ENCODE measurements at places on chromosomes 6 and 20. TPM values are rescaled to one million over a fixed set of nuclear protein-coding genes. Genes with fewer than 3 reads are reported as not detected.

Gene OVOL2
- not detected for polyA plus RNA-seq

Gene RPS6KA2
- 4.5 TPM for polyA plus RNA-seq

Gene PLA2G7
- 1.8 TPM for polyA plus RNA-seq

Gene THBD
- polyA plus RNA-seq = 2.9 TPM

Gene LY6G6D
- polyA plus RNA-seq = not detected

Gene GINS1
- 0.17 TPM for polyA plus RNA-seq

Gene RAET1G
- not detected for polyA plus RNA-seq

Gene ARG1
- 965 TPM for polyA plus RNA-seq

GRCh38 chr6:25369036-25369432, 89.9 kb downstream of the CARMIL1 start:
- DNase-seq = no peak

- DNase-seq = peak; percentile 94
Measured at GRCh38 chr6:44245912-44246662, 814 bp upstream of the HSP90AB1 start.

GRCh38 chr20:64049060-64049877, at the start of gene SOX18:
TSS of gene SOX18 (minus strand) at chr20:64049639. CDS start at chr20:64049516, 123 bp downstream.
- DNase-seq = no peak

- no peak for DNase-seq
Measured at GRCh38 chr6:26170951-26171841, 84.0 kb downstream of the HFE start.

DNA sequence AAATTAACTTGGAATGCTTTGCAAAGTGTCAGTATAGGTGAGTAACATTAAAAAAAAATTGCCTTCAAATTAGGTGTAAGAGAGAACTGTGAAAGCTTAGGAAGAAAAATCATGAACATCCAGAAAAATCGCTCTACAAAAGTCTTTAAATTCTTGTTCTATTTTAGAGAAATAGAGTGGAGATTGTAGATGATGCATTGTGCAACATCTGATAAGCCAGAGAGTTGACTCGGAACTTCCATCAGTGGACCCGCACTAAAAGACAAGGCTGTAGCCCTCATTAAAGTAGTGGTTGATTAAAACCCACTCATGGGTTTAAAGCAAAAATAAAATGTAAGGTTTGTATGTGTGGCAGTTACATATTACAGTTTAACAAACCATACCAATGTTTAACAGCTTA, 35.8 kb downstream of the MAP3K4 start:
- no peak for DNase-seq

GRCh38 chr6:36314221-36315014, 22.3 kb downstream of the BNIP5 start:
- no peak for DNase-seq

DNA sequence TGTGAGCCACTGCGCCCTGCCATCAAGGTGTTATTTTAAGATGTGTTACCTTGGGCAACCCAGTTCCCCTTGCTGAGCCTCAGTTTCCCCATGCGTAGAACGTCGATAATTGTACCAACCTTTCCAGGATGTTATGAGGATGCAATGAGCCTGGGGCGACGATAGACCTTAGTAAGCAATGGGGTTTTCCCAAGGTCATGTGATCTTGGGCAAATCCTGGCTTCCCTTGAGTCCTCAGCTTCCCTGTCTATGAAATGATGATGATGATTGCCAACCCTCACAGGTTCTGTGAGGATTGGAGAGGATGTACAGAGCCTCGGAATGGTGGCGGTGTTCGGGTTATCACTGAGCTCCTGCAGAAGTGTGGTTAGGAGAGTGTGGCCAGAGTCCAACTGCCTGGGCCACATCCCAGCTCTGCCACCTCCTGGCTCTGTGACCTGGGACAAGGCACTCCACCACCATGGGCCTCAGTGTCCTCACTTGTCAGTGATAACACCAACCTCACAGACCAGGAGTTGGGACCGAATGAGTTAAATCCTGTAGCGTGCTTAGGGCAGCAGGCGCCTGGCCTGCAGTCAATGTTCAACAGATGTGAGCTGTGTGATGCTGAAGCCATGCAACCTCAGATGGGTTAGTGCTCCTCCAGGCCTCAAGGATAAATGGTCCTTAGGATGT, 23.4 kb downstream of the SIRPA start:
- DNase-seq = no peak

GRCh38 chr20:5821627-5822215, 71.5 kb downstream of the SHLD1 start:
- no peak for DNase-seq

GRCh38 chr6:90496258-90497016, 90.4 kb downstream of the MAP3K7 start:
- DNase-seq = no peak

DNA sequence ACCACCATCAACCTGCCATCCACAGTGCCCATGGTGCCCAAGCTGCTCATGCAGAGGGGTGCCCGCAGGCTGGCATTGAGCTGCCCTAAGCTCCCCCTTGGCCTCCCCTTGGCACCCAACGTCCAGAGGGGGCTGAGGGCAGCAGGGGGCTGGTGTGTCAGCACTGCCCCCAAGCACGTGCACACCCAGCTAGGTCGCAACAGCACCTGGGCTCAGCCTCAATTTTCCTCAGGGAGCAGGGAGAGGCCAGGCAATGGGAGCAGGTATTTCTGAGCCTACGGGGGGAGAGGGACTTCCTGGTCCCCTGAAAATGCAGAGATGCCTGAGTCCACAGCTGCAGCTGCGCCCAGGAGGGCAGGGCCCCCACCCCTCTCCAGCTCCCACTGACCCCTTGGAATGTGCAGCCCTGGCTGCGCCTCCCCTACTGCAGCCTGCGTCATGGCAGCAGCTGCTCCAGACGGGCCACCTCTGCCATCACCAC, 204.2 kb downstream of the ANKRD60 start:
- DNase-seq = no peak

- DNase-seq = no peak
Measured at GRCh38 chr6:142822383-142822782, 122.6 kb downstream of the HIVEP2 start.

DNA sequence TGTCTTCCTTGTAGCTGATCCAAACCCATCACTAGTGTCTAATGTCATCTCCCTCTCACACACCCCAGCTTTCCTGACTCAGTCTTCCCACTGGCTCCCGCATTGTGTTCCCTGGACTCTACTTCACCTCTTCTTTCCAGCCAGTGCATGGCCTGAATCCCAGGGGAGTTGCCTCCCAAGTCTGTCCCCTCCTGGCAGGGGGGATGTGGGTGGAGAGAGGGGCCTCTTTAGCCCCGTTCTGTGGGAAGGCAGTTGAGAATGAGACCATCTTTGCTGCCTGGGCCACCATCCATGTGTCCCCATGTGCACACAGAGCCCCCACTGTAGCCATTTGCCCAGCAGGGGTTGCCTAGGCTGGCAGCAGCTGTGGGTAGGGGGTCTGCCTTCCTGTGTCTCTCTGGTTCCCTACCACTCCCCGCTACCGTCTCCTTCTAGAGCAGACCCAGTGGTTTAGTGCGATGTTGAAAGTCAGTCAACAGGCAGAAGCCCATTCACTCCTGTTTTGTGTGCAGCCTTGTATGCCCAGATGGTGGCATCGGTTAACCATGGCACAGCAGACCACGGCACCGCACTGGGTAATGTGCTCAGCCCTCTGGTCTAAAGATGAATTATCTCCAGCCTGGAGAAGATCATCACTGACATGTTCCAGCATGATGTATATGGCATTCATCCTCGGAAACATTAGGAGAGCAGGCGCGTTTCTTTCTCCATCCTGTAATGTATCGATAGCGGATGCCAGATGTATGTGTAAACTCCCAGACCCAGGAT, 178.8 kb upstream of the SNX9 start:
- DNase-seq = no peak

DNA sequence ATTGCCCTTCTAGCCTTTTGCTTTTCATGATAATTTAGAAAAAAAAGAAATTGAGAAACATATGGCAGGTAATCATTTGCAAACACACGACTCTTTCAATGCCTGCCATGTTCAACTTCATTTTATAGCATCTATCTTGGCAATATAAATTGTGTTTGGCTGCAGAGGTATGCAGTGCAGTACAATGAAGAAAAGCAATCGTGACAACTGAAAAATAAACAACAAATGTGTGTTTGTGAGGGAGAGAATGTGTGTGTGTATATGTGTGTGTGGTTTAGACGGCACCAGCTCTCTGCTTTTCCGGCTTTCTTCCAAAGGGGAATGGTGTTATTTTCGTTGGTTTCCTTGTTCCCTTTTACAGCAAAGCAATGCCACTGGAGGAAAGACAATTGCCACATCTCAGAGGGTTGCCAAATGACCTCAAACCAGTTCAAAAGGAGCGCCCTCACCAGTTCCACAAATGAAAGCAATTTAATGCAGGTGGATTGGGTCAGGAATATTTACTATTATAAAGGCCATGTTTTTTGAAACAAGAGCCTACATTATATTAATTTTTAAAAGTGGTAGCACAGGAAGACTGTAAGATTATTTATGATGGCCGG, 587.2 kb downstream of the PRKN start:
- no peak for DNase-seq

DNA sequence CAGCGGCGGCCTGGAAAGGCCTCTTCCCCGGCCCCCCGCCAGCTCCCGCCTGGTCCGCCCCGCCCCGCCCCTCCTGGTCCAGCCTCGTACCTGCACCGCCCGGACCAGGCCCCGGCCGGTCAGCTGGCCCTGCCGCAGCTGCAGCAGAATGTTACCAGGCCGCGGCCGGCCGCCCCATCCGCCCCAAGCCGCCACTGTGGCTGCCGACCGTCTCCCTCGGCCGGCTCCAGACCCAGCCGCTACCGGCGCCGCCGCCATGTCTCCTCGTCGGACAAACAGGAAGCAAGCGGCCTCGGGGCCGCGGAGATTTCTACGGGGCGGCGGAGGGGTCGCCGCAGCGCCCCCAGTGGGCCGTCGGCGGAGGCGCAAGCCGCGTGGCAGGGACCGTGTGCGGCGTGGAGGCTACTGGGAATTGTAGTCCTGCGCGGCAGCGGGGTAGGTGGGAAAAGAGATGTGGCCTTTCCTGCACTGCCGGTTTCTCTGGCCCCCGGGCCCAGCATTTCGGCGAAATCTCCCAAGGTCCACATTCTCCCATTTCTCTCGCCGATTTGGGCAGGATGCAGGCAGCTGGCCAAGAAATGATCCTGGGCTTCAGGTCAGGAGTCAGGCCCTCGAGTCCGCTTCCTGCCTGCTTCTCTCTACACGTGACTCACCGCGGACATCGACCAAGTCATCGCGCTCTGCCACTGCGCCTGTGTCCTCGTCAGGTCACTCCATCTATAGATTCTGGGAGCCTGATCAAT, at the start of gene TRPC4AP:
TRPC4AP (minus strand) TSS at position 284 of the 743 bp plus-strand sequence; CDS start at position 258, 26 bp downstream.
- DNase-seq = peak; percentile 91

- no peak for DNase-seq
Measured at GRCh38 chr6:132188556-132189264, 212.6 kb downstream of the MOXD1 start.

DNA sequence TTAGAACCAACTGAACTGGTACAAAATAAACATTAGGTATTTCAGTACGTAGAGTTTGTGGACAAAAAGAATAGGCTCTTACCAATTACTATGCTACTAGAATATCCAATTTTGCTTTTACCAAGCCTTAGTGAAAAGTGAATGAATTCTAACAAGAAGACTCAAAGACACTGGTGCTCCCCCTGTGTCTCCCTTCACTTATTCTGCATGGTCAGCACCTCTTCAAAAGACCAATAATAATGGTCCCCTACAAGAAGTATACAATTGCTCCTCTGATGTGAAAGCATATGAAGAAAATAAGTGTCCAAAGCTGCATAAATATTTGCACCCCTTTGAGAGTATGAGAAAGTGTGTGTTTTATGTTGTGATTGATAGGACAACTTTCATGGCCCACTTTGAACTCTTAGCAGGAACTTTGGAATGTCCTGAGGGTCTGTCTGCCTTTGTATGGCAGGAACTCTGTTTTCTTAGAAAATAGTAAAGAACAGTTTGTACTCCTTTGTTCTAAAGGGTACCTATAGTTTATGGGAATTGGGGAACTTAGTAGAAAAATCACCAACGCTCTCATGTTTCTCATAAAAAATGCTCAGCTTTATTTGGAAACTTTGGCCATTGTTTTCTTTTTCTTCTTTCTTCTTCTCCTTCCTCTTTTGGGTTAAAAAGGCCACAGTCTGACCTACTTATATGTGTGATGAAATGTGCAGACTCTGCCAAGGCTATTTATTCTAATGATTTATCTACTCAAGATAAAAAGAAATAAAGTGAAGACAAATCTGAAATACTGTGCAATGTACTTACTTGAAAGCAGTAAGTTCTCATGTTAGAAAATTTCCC, 352.4 kb downstream of the LAMA2 start:
- DNase-seq = no peak

GRCh38 chr6:98560418-98560817, 274.0 kb upstream of the POU3F2 start:
- no peak for DNase-seq

All from liver (tissue), 10 donors.